ENCODE measurements at places on chromosomes 3 and 15.

GRCh38 chr15:33581032-33581431 is 270.3 kb downstream of the RYR3 start:
- DNase-seq = no peak

GRCh38 chr3:72361990-72362389 is 486.3 kb downstream of the SHQ1 start:
- no peak for DNase-seq

DNA sequence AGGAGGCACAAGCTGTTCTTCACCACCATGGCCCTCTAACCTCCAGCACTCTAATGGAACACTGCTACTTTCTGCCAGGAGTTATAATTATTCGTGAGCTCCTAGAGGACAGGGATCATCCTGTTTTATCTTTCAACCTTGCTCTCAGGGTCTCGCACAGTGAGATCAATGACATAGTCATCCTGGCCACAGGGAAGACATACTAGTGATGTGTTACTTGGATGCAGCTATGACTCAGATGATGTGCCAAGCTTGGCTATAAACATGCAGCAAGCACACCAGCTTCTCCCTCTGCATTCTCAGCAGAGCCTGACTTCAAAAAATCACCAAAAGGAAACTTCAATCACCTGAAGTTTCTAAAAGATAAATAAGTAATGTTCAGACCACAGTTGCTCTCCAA is 203.8 kb upstream of the HES1 start:
- no peak for DNase-seq

DNA sequence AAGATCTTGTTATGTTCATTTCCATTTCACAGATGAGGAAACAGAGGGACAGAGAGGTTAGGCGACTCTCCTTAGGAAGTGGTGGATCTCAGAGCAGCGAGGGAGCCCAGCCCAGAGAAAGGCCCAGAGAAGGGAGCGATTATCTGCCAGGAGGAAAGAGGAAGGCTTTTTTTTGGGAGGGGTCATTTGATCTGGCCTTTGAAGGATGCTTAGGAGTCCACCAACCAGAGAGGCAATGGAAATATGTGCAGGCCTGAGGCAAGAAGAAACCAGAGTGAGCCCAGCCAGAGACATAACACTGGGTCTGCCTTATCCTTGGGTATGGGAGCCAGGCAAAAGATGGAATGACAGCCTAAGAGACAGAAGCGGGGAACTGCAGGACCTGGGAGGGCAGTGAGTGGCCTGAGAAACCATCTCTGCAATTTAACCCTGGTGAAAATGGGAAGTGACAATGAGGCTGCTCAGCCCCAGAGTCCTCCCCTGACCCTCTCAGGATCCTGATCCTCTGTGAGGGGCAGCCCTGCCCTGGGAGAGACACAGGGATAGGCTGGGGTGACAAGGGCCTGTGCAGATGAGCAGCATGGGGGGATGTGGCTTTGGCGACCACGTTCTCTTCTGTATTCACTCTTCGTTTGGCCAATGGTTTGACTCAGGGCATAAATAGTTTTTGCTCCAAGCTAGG is 163.2 kb downstream of the WNT7A start:
- DNase-seq = no peak

DNA sequence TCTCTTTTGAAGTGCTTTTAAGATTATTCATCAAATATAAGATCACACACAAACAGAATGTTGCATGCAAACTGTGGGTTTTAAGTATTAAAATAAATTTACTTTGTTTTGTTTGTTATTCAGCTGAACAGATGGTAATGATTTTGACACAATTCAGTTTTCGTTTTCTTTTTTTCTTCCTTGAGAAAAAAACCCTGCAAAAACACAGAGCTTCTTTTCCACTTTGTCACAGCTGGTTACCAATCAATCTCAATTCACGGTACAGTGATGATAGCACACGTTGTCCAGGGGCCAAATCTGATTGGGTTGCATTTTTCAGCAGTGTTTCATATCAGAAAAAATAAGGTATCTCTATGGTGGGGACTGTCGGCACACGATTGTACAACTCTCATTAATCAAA is 473.6 kb downstream of the ROBO2 start:
- no peak for DNase-seq

- no peak for DNase-seq
Measured at GRCh38 chr15:62545467-62546227, 380.6 kb upstream of the C2CD4B start.

- DNase-seq = no peak
Measured at GRCh38 chr15:57183614-57184344, 192.5 kb upstream of the CGNL1 start.

GRCh38 chr3:52361898-52362297 is 45.8 kb downstream of the DNAH1 start:
- no peak for DNase-seq

- no peak for DNase-seq
Measured at GRCh38 chr15:70955151-70955550, 62.5 kb downstream of the LRRC49 start.

GRCh38 chr3:18672561-18672960 is 247.4 kb upstream of the SATB1 start:
- no peak for DNase-seq

- no peak for DNase-seq
Measured at GRCh38 chr3:10247679-10248183, 528 bp upstream of the TATDN2 start.

DNA sequence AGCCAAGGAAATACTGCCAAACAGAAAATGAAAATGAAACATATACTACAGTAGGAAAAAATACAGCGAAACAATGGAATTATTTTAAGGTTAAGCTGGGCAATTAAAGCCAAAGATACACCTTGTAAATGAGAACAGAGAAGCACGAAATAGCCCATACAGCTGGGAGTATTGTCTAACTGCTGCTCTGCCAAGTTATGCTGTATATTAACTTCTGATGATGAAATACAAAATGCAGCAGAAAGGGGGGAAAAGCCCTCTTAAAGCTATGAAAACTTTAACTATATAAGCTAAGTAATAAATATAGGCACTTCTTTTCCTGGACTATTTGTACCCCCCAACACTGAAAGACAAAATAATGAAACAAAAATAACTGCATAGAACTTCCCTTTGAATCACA is 449.0 kb downstream of the FOXP1 start:
- no peak for DNase-seq

DNA sequence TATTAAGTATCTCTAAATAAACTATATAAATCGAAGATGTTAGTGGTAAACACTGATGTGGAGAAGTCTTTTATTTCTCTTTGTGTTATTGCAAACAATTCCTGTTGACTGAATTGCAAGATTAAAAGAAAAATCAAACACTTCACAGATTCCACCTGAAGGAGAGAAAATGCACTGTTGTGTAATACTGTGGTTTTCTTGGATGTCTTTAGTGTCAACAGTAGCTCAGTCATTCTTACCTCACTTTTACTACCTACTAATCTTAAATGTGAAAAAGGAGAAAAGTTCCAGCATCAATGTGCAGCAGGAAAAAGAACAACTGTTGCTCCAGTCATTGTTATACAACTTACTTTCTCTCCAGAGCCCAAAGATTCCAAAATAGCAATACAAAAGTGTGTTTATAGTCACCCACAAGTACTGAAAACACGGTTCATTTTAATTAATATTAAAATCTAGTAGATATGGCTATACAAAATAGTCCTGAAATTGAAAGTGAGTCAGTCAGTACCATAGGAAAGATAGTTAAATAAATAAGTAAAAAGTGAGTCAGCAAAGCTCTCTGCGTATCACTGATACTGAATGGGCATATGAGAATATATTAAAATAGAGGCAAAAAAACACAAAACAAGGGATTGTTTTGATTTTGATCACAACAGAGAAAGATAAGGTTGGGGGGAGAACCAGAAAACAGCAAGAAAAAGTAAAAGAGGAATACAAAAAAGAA is 90.5 kb upstream of the CSPG5 start:
- no peak for DNase-seq

GRCh38 chr3:185339945-185340344 is 23.0 kb upstream of the MAP3K13 start:
- DNase-seq = no peak

- no peak for DNase-seq
Measured at GRCh38 chr3:138359148-138359918, 11.0 kb downstream of the MRAS start.

GRCh38 chr3:8595695-8596115 is 48.9 kb downstream of the SSUH2 start:
- DNase-seq = no peak

- DNase-seq = no peak
Measured at GRCh38 chr15:65529762-65530317, 423 bp upstream of the HACD3 start.

DNA sequence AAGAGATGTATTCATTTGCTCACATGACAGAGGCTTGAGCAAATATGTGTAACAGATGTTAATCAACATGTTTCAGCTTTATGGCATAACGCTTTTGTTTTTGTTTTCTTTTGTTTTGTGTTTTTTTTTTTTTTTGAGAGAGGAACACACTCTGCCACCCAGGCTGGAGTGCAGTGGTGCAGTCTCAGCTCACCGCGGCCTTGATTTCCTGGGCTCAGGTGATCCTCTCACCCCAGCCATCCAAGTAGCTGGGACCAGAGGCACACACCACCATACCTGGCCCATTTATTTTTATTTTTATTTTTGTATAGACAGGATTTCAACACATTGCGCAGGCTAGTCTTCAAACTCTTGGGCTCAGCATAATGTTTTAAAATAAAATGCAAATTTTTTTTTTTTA is 1504.4 kb upstream of the CADM2 start:
- DNase-seq = no peak

- no peak for DNase-seq
Measured at GRCh38 chr3:60906283-60906682, 345.0 kb downstream of the FHIT start.

- DNase-seq = no peak
Measured at GRCh38 chr3:85877631-85878030, 918.8 kb downstream of the CADM2 start.

DNA sequence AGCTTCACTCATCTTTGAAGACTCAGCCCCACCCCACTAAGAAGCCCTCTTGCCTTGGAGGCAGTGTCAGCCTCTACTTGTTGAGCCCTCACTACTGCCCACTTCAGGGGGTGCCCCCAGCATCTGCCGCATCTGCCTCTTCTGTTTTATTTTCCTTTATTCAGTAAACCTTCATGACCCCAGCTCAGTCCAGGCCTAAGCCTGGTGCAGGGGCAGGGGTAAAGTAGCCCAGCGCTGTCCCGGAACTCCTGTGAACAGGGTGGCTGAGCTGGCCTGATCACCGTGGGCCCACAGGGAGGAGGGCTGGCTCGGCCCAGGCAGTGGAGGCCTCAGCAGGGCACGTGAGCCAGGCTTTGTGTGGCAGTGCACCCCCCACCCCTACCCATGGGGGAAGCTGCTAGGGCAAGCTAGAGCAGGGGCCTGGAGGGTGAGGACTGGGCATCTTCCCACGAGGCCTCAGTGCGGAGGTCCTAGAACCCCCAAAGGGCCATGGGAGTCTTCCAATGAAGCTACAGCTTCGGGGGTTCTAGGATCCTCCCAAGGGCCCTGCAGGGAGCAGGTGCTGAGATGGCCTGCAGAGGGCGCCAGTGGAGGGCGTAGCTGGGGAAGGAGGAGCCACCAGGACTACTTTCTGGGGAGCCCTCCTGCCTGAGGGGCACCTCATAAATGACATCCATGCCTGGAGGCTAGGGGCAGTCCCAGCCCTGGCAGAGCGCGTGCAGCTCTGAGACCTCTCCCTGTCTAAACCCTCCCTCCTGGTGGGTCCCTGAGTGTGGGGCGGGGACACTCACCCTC is 36.0 kb downstream of the TSPAN3 start:
- DNase-seq = no peak

DNA sequence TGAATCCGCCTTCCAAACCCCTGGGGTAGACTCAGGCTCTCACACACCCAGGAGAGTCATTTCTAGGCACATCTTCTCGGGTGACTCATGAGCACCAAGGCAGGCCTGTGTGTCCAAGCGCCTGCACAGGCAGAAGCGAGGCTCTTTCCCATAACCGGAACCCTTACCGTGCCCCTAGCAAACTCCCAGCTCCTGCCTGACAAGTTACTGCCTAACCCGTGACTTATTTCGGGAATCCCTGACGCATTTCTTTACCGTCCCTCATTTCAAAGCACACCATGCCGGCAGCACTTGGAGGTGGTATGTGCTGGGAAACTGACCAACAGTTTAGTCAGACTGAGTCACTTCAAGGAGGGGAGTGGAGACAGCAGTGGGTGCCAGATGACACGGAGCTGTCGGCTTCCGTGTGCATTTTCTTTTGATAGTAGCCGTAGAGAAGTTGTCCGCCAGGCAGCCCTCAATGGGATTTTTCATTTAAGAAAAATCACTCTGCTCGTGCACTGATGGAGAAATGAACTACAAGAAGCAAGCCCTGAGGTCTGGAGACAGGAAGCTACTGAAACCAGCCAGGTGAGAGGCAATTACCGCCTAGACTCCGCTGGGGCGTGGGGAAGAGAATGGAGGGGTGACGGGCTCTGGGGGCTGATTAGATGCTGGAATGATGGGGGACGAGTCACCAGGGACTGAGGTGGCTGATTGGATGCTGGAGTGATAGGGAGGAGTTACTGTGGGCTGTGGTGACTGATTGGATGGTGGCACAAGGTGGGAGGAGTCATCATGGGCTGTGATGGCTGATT is 17.3 kb upstream of the HRH1 start:
- no peak for DNase-seq

DNA sequence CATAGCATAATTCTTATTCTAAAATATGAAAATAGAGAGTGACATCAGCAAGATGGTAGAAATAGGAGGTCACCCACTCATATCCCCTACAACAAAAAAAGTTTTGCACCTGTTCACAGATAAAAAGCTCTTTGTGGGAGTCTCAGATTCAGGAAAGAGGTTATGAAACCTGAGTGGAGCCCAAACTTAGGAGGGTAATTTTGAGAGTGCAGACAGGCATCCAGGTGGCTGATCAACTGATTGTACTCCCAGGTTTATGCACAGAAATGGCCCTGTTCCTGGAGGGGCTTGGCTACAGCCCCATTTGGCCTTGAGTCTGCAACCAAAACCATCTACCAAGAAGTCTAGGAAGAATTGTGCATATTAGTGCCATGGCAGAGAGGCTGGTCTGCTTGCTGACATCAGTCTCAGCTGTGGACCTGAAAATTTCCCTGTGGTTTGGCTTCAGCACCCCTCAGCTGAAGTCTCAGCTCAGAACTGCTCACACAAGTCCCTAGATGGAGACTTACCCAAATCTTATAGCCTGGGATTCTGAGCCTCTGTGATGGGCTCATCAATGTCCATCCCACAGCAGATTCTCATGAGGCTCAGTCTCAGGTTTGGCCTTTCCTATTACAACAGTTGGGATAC is 291.6 kb downstream of the IL20RB start:
- DNase-seq = no peak

DNA sequence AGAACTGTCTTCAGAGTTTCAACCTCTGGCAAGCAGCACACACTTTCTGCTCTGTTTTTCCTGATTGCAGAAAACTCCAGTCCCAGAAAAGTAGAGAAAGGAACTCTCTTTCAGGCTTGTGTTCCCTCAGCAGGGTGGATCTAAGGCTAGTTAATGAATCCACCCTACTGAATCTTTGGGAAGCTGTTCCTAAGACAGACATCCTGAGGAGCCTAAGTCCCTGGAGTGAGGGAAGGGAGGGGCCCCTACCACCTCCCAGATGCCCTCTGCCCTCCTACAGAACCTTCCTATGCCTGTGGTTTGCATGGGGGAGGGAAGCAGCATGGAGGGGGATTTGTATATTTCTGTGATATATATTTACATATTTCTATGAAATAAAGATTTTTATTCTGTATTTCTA is 124.4 kb downstream of the ANO10 start:
- DNase-seq = no peak
